Sciatic nerve (tissue), 2 donors: ENCODE measurements at places on chromosomes 3 and 15. TPM values are rescaled to one million over a fixed set of nuclear protein-coding genes. Genes with fewer than 3 reads are reported as not detected.

- no peak for DNase-seq
These were observed 57.7 kb downstream of the CNTN4 start for GRCh38 chr3:2156244-2156847.

DNA sequence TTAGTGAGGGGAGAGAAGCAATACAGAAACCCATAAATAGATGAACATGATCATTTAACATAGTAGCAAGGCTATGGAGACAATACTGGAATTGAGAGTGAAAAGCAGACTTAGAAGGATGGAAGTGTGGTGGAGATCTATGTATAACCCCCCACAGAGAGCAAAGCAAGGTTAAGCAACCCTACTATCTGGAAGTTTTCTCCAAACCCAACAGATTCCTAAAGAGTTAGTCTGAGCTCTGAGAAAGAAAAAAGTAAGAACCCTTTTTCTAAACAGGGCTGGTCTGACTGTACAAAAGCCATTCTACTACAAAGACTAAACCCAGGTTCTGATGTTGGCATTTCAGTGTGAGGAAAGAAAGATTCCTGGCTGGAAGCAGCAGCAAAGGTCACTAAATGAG lies 153.2 kb downstream of the WNT5A start:
- no peak for DNase-seq

- DNase-seq = no peak
These were observed 45.1 kb downstream of the SPATA12 start for GRCh38 chr3:57105585-57105984.

The AADAC gene
- total RNA-seq = not detected

DNA sequence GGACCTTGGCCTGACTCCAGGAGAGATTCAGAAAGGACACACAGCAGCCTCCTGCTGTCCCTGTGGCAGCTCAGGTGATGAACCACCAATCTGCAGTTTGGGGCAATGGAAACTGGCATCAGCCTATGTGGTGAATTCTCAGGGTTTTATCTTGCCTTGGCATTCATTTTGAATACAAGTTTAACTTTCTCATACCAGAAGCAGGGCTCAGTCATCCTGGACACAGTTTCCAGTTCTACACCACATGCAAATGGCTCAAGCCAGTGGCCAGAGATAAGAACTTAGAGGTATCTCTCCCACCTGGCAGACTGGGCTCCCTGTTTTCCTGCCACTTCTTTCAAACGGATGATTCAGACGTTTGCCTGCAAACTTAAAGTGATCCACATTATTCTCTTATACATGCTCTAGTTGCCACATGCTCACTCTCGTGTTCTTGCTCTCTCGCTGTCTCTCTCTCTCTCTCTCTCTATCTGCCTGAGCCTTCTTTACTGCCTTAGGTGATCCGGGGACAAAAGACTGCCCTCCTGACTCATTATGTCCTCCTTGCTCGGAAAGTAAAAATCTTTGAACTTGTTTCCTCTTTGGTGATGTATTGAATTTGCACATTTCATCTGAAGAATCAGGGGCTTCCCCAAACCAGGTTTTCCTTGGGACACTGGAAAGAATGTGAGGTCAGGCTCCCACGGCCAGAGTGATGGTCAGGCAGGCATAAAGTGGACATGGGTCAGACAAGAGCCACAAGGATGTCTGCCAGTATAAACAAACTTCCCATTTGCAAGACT lies 99.6 kb upstream of the STT3B start:
- no peak for DNase-seq

The TTBK2 gene
- total RNA-seq = 34.7 TPM

DNA sequence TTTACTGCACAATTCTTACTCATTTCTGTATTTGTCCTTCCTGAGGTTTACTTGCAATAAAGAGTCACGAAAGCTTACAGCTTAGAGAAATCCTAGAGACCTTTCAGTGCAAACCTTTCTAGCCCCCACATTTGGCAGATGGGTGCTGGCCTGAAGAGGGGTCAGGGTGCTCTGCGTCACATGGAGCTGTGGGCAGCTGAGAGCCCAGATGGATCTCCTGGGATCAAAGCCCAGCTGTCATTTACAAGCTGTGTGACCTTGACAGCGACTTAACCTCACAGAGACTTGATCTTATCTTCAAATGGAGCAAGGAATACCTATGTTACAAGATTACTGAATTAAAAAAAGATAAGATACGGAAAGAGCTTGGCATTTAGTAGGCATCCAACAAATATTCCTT lies 24.0 kb upstream of the RAF1 start:
- DNase-seq = no peak

GRCh38 chr3:113018536-113019181 lies 27.9 kb downstream of the GTPBP8 start:
- DNase-seq = no peak

The STARD9 gene
- total RNA-seq = 77.3 TPM

The CAMK2N2 gene
- total RNA-seq = 0.53 TPM

DNA sequence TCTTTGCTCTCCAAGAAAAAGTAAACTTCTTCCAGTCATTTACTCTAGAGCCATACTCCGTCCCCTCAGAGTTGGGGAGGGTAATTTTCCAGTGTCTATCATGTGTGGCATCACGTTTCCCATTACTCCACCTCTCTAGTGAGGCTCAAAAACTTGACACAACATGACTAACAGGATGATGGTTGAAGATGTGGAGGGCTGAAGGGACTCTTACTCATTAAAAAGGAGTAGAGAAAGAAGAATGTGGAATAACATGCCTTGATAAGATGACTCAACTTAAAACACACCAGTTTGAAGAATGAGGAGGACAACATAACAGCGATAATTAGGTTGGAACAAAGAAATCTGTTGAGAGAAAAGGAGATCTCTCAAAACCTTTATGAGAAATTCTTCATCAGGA lies 894.3 kb downstream of the OTOL1 start:
- DNase-seq = no peak

DNA sequence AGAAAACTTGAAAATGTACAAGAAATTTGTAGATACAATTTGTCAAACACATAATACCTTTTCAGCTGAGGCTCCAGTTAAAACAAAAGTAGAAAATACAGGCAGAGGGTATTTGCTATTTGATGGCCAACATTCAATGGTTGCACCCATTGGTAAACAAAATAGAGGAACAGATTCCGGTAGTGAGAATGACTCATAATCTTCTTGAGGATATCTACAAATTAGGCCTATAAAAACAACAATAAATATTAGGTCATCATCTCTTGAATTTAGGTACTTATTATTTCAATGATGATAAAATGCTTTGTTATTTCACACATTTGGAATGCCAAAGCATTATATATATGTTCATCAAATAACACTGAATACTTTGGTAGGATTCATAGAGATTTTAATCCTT lies 53.4 kb downstream of the DENND4A start:
- DNase-seq = no peak

The LRRC15 gene
- 0.18 TPM for total RNA-seq

- DNase-seq = no peak
These were observed 93.6 kb downstream of the GMNC start for GRCh38 chr3:190768891-190769290.

The HTR3E gene
- total RNA-seq = not detected

DNA sequence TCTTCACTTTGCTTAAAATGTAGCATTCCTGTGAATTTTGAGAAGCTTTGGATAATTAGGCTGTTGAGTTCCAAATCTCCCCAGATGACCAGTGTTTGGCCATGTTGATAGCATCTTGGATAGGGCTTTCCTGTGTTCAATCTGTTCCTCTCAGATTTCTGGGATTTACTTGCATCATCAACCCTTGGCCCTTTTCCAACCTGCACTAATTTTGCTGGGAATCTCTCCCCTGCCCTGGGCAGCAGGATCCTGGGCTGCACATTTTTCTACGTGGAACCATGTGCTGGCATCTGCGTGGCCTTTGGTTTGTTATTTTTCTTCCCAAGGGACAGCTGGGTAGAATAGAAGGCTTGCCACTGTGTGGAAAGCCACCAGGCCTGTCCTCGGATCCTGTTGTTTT lies 75.4 kb upstream of the PLXNA1 start:
- peak; percentile 46 for DNase-seq

GRCh38 chr15:85632014-85632413 lies 162.7 kb downstream of the KLHL25 start:
- no peak for DNase-seq

DNA sequence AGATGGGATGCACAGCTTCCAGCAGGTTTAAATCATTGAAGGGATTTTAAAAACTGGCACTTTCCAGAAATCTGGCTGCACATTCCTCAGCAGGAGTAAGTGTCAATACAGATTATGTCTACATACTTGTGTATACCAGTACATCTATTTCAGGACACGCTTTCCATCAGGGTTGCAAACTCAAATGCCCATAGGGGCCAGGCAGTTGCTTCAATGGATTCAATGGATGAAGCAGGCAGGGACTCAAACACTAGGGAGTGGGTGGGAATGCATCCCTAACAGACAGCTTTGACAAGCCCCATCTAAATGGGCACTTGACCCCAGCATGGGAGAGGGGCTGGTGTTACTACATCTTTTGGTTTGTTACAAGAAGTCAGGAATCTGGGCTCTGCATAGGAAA lies 136.8 kb downstream of the FOXP1 start:
- DNase-seq = no peak

The SACM1L gene
- 66.0 TPM for total RNA-seq

DNA sequence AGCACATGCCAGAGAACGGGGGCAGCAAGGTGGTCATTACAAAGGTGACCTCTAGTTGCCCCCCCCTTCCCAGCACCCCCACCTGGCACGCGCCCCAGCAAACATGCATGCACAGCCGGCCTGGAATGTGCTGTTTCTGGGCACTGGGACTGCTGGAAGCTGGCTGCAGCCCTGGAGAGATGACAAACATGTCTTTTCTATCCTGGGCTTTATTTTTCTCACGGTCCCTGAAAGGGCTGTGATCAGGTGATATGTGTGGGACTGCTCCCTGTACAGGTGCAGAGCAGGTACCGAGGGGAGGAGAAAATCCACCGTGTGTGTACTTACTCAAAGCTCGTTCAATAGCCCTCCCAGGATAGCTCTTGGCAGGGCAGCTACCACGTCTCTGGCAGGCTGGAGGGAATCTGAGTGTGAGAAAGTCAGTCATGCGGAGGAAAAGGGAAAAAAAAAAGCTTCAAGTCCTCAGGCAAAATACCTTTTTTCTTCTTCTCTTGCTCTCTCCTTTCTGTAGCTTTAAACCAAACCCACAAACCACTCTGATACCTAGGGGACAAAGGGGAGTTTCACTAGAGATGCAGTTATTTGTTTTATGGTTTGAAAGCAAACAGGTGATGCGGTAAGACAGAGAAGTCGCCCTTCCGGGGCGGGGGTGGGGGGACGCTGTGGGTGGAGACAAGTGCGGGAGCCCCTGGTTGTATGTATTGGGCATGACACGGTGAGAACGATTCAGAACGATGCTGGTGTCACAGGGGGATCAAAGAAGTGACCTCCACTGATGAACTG lies 5.0 kb upstream of the HES1 start:
- peak; percentile 52 for DNase-seq

The ZNF660 gene
- total RNA-seq = 8.9 TPM

DNA sequence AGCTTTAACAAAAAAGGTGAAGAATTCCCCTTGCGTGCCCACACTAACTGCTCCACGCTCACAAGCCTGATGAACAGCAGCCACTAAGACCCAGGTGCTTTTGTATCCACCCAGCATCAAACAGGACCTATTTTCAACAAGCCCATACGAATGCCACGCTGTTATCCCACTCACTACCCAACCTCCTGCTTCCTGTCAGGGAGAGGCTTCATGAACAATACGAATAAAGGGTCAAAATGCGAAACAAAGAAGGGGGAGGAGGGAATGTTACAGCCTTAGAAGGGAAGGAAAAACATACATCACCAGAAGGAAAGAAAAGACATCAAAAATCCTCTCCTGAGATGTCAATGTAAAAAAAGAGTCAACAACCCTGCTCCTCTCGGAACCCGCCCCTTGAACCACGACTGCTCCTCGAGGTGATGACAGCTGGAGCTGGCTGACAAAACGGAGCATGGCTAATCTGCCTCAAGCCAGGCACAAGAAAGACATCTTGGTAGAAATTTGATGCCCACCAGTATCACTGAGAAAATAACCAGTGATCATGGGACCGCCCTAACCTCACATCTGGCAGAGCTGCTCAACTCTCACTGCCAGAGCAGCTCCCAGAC lies 9.7 kb downstream of the ERC2 start:
- DNase-seq = no peak

The ZIC4 gene
- total RNA-seq = 0.62 TPM

The MRPL46 gene
- 17.6 TPM for total RNA-seq

- DNase-seq = no peak
These were observed 53.9 kb upstream of the ITGA11 start for GRCh38 chr15:68485721-68486360.

GRCh38 chr3:73503781-73504180 lies 121.0 kb downstream of the PDZRN3 start:
- no peak for DNase-seq

The RYK gene
- total RNA-seq = 60.9 TPM

The APBA2 gene
- total RNA-seq = 3.5 TPM

DNA sequence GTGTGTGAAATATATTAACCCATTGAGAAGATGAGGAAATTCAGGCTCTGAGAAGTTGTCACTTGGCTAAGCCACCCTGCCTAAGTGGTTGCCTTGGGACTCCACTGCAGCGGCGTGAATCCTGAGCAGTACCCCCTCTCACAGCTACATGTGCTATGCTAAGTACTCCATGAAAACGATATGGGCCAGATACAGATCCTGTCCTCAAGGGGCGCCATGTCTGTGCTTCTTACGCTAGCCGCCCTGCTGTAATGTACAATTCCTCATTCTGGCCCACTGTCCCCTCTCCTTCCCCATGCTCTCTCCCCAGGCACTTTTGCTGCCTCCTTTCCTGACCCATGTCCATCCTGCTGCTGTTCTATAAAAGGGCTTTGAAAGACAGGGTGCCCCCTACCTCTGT lies 140.3 kb downstream of the FEZF2 start:
- DNase-seq = no peak

DNA sequence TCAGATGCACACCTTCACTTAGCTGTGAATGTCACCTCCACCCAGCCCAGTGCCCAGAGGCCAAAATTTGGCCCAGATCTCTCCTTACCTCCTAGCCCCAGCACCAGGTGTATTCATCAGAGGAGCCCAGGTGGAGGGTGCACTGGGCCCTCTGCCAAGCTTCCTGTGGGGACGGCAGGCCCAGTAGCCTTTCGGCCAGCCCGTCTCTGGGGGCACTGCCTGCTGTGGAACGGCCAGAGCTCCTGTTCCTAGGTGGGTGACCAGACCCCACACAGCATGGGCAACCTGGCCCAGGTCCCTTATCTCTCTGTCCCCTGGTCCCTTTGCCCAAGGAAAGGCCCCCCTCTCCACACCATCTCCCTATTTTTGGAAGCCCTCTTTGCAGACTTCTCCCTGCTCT lies 67.8 kb downstream of the AAGAB start:
- peak; percentile 60 for DNase-seq

DNA sequence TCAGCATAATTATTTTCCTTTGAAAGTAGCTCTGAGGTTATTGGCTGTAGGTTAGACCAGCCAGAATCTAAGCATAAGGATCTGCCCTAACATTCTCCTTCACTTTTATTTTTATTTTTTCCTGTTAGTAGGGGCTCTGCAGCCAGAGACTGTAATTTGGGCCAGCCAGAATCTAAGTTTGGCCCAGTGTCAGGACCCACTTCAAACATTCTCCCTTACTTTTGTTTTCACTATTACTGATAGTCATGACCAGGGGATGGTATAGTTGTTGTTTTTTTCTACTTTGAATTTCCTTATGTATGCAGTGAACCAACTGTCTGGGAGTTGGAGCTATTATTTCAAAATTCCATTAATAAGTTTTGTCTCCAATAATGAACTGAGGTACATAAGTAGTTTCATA lies 121.0 kb upstream of the MBNL1 start:
- DNase-seq = no peak

GRCh38 chr3:171851660-171852058 lies 8.5 kb downstream of the TMEM212 start:
- no peak for DNase-seq

GRCh38 chr15:48624700-48625099 lies 20.8 kb downstream of the FBN1 start:
- DNase-seq = no peak
